ENCODE measurements at places on chromosomes 2 and 18. TPM values are rescaled to one million over a fixed set of nuclear protein-coding genes. Genes with fewer than 3 reads are reported as not detected.
A peak's percentile ranks its signal among the peaks of the same experiment; 100 is the strongest.

GRCh38 chr2:217370391-217370790 is 510.5 kb upstream of the TNP1 start:
- DNase-seq: peak; percentile 14

The ACVR2A gene
- total RNA-seq: 12.5 TPM

The SNORC gene
- total RNA-seq: 4.3 TPM

- no peak for DNase-seq
Observed at GRCh38 chr2:10431797-10432196, 16.3 kb downstream of the ODC1 start.

DNA sequence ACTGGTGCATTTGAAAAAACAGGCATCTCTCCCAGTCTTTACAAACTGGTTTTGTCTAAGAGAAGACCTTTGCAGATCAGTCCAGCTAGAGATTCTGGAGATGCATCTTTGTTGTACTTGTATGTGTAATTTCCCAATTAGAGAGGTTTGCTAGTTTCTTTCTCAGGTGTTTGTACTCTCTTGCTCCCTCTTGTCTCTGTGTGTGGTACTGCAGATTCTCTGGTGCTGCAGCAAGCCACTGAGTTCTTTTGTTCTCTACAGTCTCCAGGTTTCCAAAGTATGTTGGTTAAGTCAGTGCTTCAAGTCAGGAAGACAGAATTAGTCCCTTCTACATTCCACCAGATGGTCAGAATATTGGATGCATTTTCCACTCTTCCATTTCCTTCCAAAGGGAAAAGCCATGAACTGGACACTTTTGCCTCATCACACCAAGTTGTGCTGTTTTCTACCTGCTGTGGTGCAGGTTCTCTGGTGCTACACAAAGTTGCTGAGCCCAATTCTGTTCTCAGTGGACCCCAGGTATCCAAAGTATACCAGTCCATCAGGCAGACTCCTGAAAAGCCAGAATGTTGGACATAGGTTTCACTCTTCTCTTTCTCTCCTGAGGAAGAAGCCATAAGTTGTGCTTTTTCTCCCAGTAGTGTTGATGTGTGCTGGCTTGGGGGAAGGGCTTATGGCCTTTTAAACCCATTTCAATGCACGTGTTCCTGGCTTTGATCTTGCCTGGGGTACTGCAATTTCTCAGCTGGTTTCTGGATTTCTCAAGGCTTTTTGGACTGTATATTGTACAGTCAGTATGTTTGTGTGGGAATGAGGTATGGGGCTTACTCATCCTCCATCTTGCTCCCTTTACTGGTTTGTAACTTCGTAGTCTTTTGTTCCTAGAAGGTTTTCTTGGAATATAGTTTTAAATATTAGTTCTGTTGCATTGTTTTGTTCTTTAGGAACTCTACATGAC is 29.8 kb downstream of the EPC2 start:
- DNase-seq: peak; percentile 43

DNA sequence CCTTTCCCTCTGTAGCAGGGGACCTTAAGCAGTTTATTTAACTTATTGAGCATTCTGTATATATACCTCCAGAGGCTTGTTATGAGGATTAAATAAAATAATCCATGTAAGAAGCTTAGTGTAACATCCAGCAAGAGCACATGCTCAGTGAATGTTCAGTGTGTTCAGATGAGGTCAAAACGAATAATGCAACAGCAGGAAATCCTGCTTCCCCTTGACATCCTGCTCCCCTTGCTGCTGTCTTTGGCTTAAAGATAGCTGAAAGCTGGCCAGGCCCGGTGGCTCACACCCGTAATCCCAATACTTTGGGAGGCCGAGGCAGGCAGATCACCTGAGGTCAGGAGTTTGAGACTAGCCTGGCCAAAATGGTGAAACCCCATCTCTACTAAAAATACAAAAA is 68.7 kb downstream of the COL4A4 start:
- DNase-seq: no peak

DNA sequence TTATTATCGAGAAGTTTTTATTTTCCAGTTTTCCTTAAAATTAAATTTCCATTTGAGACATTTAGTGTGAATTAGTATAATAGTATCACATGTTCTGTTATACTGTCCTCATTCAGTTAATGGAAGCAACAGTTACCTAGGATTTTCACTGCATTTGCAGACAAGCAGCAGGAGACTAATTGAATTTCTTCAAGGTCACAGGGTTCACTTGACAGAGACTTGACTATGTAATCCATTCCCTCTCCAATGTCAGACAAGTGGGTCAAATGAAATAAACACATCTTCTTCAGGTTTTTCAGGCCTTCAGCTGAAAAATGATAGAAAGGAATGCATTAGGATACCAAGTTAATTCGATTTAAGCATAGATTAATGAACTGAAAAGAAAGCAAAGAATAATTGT is 26.7 kb downstream of the NLRC4 start:
- no peak for DNase-seq

The KLHL30 gene
- 0.64 TPM for total RNA-seq

GRCh38 chr2:47541848-47542450 is 139.0 kb downstream of the MSH2 start:
- DNase-seq: no peak

DNA sequence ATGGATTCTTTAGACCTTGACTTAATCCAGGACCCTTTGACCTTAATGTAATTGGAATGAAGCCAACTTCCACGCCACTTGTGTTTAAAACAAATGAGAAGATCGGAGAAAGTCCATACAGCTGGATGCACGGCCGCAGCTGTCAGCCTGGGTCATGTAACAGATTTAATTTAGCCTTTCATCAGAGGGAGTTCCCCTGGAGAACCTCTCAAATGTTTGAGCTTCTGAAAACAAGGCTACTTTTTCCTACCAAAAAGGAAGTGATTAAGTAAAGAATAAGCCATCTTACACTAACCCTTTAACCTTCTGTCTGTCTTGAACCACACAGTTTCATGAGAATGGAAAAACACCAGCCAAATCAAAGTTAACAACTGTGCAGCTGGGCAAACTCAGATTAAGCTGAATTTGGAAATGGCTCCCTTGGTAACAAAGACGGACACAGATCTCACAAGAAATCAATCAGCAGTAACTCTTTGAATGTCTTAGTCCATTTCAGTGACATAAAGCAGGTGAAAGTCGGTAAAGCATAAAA is 103.6 kb downstream of the DOCK10 start:
- no peak for DNase-seq
